ENCODE measurements at places on chromosomes 4 and X. TPM values are rescaled to one million over a fixed set of nuclear protein-coding genes. Genes with fewer than 3 reads are reported as not detected.

GRCh38 chr4:139801895-139802294, 136.3 kb downstream of the MGST2 start:
- H3K27me3 ChIP-seq = no peaks in the 10 kb centered on the region
- no peak overlapping the region for H3K27ac ChIP-seq
- no peak overlapping the region for H3K4me3 ChIP-seq

DNA sequence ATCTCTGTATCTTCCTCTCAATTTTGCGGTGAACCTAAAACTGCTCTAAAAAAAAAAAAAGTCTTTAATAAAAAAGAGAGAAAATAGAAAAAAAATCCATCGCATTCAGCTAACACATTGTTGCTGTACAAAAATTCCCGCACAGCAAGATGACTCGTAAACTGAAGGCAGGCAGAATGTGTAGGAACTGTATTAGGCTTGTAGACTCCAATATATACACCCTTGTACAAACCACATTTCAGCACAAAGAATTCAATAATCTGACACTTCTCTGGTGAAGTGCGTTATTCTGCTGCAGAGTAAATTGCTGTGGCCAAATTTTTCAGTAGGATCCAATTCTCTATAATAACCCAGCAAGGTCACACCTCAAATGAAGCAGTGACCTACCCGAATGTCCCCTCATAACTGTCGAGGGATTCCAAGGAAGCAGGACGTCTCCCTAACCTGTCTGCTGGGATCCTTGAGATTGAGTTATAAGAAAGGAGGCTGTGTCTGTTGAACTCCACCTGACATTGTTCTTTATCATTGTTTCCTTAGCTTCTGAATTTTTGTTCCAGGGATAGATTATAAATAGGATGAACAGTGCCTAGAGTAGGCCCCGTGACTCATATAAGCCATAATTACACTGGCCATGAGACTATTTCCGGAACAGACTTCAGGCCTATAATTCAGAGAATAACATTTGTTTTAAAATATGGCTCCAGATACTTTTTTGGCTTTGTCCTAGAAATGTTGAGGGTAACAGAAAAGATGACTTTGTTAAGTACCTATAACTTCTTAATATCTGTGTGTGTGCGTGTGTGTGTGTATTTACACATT, 348.3 kb downstream of the PCDH7 start:
- no peaks in the 10 kb centered on the region for H3K27me3 ChIP-seq
- H3K27ac ChIP-seq = no peak overlapping the region
- no peaks in the 10 kb centered on the region for H3K36me3 ChIP-seq
- H3K4me3 ChIP-seq = no peak overlapping the region
- DNase-seq = no peak

MAMLD1 gene
- 1.8 TPM for total RNA-seq

SCML1 gene
- 16.7 TPM for total RNA-seq

LRCH2 gene
- total RNA-seq = not detected

DNA sequence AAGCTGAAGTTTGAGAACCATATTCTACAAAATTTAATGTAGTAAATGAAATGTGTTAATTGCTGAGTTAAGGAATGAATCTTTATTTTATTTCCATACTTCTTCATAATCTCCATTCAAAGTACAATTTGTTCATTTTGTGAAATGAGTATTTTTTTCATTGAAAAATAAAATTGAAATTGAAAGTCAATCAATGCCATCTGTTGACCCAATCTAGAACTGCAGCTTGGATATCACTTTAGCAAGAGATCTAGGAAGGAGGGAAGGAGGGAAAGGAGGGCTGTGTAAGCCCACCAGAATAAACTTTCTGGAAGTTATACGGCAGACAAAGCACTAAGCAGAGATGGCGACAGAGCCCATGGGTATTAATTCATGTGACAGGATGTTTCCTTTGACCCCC, 128.4 kb downstream of the ZMAT1 start:
- DNase-seq = no peak
- H3K27ac ChIP-seq = no peak overlapping the region
- no peaks in the 10 kb centered on the region for H3K36me3 ChIP-seq

SH3RF1 gene
- total RNA-seq = 0.29 TPM

- no peak overlapping the region for H3K27ac ChIP-seq
- H3K27me3 ChIP-seq = no peaks in the 10 kb centered on the region
- no peak overlapping the region for H3K4me3 ChIP-seq
- no peak for DNase-seq
- H3K36me3 ChIP-seq = no peaks in the 10 kb centered on the region
Observed at GRCh38 chr4:126441173-126442035, 1126.6 kb downstream of the FAT4 start.

GRCh38 chr4:148757171-148757570, 315.0 kb upstream of the NR3C2 start:
- no peaks in the 10 kb centered on the region for H3K4me1 ChIP-seq
- H3K36me3 ChIP-seq = no peaks in the 10 kb centered on the region
- H3K27me3 ChIP-seq = no peaks in the 10 kb centered on the region
- DNase-seq = no peak
